Globus pallidus (tissue), 1 donor: ENCODE measurements at places on chromosomes 4 and X.

GRCh38 chrX:100379388-100379986, 30.6 kb downstream of the PCDH19 start:
- no peak for DNase-seq

DNA sequence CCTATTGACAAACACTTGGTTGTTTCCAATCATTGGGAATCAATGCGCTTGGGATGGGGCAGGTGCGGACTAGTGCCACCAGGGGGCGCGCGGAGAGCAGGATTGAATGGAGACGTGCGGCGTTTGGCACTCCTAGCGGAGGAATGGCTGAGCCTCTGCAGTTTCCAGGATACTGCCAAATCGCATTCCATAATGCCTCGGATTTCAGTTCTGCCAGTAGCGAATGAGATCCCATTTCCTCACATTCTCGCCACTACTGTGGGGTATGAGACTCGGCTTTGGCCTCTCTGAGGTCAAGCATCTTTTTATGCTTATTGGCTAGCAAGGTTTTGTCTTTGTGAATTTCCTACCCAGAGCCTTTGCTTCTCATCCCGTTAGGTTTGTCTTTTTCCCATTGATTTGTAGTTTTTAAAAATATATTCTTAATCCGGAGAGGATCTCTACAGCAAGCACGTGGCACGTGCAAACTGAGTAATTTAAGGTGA, 28.7 kb downstream of the CLDN34 start:
- peak; percentile 69 for DNase-seq

- no peak for DNase-seq
These were observed 42.1 kb downstream of the TRIM61 start for GRCh38 chr4:164935363-164935762.

- peak; percentile 17 for DNase-seq
These were observed 77.3 kb downstream of the STK32B start for GRCh38 chr4:5128569-5128968.

DNA sequence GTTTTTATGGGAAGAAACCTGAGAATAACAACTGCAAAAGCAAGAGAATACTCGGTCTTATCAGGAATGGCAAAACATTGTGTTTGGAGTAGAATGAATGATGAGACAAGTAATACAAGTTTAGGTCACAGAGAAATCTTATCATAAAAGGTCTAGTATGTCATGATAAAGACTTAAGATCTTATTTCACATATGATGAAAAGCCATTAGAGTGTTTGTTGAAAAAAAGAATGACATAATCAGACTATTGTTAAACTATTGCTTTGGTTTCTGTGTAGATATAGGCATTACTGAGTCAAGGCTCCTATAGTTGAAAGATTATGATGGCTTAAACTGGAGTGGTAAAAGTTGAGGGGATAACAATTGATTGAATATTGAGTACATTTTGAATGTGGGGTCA, 603.6 kb downstream of the CCSER1 start:
- DNase-seq = no peak

GRCh38 chr4:108036213-108036612, 46.5 kb downstream of the HADH start:
- no peak for DNase-seq

- DNase-seq = no peak
These were observed 3.1 kb upstream of the C4orf17 start for GRCh38 chr4:99507762-99508161.

- no peak for DNase-seq
These were observed 30.9 kb downstream of the PDLIM3 start for GRCh38 chr4:185504098-185505047.

DNA sequence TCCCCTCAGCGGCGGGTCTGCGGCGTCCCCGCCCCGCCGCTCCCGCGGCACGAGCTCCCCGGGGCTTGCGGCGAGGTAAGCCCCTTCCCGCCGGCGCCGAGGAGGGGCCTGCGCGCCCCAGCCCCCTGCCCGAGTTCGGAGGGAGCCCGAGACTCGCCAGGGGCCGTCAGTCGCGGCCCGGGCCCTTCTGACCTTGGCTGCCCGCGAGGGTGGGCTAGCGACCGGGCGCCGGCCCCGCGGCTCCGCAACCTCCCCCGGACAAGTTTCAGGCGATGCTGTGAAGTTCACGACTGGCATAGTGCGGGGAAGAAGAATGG, 554 bp downstream of the CDKL5 start:
- peak; percentile 12 for DNase-seq

- no peak for DNase-seq
These were observed 538.7 kb upstream of the ATOH1 start for GRCh38 chr4:93289831-93290230.
